ENCODE measurements at places on chromosomes 1 and 21.

- no peak for DNase-seq
Measured at GRCh38 chr1:53069663-53070327, 7.8 kb downstream of the PODN start.

GRCh38 chr21:31801551-31802219 lies 69.8 kb upstream of the SCAF4 start:
- DNase-seq: no peak

GRCh38 chr1:183318433-183318832 lies 99.7 kb downstream of the NMNAT2 start:
- peak; percentile 61 for DNase-seq

DNA sequence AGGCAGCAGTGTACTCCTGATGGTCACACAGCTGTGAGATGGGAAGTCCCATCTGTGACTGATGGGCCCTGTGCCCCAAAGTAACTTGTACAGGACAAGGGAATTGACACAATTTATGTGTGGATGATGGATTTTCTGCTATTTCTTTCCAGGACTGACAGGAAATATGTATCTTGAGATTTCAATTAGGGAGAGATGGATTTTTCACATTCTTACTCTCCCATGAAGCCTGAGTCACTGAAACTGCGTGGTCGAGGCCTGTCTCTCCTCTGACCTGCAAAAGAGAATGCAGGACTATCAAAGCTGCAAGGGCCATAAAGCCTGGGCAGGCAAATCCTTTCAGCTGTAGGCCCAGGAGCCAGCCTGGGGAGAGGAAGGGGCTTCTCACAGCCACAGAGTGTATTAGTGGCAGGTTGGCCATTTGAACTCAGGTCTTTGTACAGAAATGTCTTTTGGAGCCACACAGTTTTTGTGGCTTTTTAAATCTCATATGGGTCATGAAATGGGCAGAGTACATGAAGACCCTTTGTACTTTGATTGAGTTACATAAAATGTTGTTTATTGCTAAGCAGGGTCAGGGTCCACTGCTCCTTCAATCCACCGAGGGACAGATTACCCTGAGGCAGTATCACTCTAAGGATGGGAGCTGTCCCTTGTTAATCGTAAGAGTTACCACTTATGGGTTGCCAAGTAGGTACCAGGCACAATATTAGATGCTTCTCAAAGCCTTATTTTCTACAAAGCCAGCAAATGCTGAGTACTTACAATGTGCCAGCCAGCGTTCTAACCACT lies 14.8 kb downstream of the ALX3 start:
- DNase-seq: no peak

GRCh38 chr1:23088027-23088426 lies 68.8 kb downstream of the KDM1A start:
- DNase-seq: no peak

DNA sequence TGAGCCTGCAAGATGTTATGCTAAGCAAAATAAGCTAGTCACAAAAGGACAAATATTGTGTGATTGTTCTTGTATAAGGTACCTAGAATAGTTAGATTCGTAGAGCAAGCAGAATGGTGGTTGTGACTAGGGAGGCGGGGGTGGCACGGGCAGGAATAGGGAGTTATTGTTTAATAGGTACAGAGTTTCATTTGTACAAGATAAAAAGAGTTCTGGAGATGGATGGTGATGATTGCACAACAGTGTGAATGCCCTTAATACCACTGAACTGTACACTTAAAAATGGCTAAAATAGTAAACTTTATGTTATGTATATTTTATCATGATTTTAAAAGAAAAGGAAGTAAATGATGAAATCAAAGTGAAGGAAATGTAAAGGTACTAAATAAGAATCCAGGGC lies 20.6 kb downstream of the LRRC42 start:
- DNase-seq: no peak

DNA sequence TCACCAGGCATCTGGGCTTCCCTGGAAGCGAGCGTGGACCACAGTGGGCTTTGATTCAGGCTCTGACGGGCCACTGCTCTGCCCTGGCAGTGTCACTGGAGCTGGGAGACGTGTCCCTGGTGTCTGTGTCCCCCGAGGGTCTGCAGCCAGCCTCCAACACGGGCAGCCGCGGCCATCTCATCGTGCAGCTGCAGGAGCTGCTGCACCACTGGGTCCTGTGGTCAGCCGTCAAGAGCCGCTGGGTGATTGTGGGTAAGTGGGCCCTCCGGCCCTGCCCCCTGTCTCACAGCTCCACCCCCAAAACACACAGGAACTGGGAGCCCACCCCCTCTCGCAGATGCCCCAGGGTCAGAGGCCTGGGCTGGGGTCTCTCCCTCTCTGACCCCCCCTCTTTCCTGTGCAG lies 40.7 kb downstream of the DISP3 start:
- no peak for DNase-seq

- DNase-seq: no peak
Measured at GRCh38 chr1:21872445-21873079, 60.5 kb downstream of the LDLRAD2 start.

DNA sequence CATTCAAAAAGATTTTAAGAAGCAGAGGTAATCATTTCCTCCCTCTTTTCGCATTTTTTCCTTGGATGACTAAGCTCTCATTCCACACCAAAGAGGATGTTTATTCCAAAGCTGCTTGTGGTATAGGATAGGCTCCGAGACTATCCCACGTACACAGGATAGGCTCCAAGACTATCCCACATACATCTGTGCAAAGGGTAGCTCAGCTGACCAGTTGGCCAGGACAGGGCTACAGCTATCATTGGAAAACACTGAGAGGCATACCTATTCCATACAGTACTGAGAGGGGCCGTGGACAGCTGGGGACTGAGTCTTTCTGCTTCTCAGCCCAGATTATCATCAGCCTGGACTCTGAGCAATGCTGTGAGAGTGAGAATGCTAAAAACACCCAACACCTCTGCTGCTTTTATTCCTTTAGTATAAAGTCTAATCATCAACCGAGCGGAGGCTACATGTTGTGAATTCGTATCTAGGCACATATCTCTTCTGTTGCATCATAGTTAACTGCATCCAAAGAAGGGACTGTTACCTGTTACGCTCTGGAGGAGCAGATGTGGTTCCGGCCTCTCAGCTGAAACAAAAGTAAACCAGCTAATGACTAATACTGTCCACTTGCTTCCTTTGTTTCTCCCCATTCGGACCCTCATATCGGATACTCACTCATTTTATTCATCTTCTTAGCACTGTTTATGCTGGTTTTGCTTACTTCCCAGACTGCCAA lies 141.0 kb downstream of the TNFSF18 start:
- DNase-seq: no peak

DNA sequence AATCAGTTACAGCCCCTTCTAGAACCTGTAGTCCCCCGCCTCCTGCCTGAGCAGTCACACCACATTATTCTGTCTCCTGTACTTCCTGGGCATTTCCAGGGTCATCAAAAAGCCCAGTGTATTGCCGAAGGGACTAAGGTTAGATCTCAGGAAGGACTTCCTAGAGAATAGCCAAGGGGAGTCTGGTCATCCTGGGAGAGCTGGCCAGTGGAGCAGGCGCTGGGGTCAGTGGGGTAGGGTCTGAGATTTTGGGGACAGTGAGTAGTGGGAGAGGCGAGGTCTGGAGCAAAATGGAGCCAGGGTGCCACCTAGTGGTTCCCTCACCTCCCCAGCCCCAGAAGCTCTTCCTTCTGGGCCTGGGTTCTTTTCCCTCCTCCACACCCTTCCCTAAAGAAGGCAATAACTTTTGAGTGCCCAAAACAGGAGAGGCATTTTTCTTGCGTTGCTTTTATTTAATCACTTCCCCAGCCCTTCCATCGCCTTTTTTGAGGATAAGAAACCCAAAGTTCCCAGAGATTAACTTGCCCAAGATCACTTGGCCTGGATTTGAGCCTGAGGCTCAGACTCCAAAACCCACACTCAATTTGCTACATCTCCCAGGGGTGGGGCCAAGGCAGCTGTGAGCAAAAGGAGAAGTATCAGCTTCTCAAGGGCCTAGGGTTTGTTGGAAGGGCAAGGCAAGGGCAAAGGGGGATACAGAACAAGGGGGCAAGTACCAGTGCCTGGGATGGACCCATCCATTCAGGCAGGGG lies 7.3 kb upstream of the PMVK start:
- DNase-seq: no peak

DNA sequence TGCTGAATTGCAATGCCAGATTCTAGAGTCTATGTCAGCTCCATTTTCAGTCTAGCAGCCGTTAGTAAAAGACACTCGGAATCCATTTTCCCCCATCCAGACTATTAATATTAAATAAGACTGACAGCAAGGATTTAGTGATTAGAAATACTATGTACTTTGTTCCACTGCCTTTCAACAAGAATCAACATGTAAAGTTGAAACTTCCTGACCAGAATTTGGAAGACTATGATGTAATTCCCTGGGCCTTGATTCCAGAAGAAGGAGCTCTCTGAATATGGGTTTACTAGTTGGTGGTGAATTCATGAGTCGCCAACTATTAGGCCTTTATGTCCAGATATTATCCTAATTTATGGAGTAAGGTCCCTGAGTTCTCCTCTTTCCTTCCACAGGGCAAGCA lies 24.8 kb downstream of the KDM1A start:
- no peak for DNase-seq

- no peak for DNase-seq
Measured at GRCh38 chr1:154384650-154385489, 20.3 kb upstream of the IL6R start.

DNA sequence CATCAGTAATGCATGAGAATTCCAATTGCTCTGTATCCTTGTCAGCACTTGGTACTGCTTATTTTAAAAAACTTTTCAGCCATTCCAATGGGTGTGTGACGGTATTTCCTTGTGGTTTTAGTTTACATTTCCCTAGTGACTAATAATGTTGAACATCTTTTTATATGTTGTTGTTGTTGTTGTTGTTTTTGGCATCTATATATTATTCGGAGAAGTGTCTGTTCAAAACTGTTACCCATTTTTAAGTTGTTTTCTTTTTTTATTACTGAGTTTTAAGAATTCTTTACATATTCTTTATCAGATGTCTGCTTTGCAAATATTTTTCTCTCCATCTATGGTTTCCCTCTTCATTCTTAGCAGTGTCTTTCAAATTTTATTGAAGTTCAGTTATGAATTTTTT lies 231.1 kb upstream of the POU3F1 start:
- no peak for DNase-seq

GRCh38 chr1:71780681-71781080 lies 501.7 kb downstream of the NEGR1 start:
- no peak for DNase-seq

DNA sequence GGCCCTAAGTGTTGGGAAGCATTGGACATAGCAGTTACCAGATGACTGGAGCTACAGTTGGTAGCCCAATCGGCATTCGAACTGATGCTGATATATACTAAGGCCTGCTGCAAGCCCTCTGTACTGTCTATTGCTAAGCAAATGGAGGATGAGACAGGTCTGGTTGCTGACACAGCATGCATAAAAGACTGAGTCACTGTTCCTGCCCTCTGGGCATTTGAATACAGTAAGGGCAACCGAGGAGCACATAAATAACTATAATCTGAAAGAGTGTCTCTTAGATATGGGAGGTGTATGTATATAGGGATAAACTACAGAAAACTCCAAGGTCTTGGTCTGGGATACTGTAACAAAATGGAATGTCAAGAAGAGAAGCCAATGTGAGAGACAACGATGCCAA lies 16.8 kb upstream of the MARK1 start:
- no peak for DNase-seq

- DNase-seq: no peak
Measured at GRCh38 chr1:59418363-59419144, 121.7 kb downstream of the FGGY start.

GRCh38 chr1:212583643-212584042 lies 24.9 kb upstream of the ATF3 start:
- no peak for DNase-seq

GRCh38 chr1:153535242-153536011 lies at the start of gene S100A6:
S100A6 (minus strand) TSS chr1:153535991; CDS start chr1:153535339, 652 bp downstream.
- DNase-seq: no peak

- no peak for DNase-seq
Measured at GRCh38 chr1:158154501-158154900, 26.2 kb upstream of the CD1D start.

- no peak for DNase-seq
Measured at GRCh38 chr1:230191079-230191804, 124.2 kb downstream of the GALNT2 start.

DNA sequence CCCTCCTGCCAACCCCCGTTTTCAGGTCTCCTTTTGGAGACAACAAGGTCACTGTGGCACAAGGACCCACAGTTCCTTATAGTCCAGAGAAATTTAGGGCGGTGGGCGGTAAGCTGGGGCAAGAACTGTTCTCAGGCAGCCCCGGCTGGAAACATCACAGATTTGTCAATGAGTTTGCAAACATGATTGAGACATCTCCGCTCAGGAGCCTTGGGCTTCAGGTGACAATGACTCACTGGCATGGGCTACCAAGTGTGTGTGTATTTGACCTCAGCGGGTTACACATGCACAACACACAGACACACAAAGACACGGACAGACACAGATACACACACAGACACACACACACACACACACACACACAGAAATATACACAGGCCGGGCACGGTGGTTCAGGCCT lies 58.2 kb upstream of the ABCG1 start:
- DNase-seq: no peak

- DNase-seq: no peak
Measured at GRCh38 chr1:31617218-31617915, at the start of gene HCRTR1. HCRTR1 (plus strand) TSS chr1:31617689; CDS start chr1:31619193, 1,504 bp downstream.

- no peak for DNase-seq
Measured at GRCh38 chr1:29786791-29787732, 550.7 kb downstream of the PTPRU start.

DNA sequence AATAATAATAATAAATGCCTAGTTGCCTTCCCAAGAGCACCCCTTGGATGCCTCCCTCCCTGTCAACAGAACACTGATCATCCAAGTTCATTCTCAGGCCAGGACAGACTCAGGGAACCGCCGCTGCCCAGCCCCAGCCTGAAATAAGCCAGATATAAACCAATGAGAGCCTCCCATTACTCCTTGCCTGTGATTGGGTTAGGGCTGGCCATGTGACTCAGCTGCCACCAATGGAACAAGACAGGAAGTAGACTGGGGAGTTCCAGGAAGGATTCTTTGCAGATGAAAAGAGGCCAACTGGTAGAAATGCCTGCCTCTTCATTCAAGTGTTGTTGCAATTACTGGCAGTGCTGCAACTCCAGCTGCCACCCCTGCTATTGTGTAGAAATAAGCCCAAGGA lies 146.4 kb upstream of the TIAM1 start:
- no peak for DNase-seq

GRCh38 chr1:186234976-186235686 lies 139.9 kb downstream of the TPR start:
- DNase-seq: no peak

GRCh38 chr1:44411861-44412260 lies 6.8 kb downstream of the RNF220 start:
- DNase-seq: no peak

GRCh38 chr1:30637183-30637980 lies 86.0 kb downstream of the MATN1 start:
- no peak for DNase-seq

- no peak for DNase-seq
Measured at GRCh38 chr1:31575369-31576140, 760 bp upstream of the TINAGL1 start.

GRCh38 chr21:25845729-25846256 lies 111.0 kb downstream of the GABPA start:
- DNase-seq: no peak

- no peak for DNase-seq
Measured at GRCh38 chr1:162070094-162070748, 730 bp downstream of the NOS1AP start.

All from brain pericyte (primary cell).